ENCODE measurements at places on chromosomes 12 and 14.

- DNase-seq, result no peak
Measured at GRCh38 chr14:92391726-92392125, 68.8 kb downstream of the SLC24A4 start.

- no peak for DNase-seq
Measured at GRCh38 chr12:41045509-41045908, 142.6 kb upstream of the PDZRN4 start.

DNA sequence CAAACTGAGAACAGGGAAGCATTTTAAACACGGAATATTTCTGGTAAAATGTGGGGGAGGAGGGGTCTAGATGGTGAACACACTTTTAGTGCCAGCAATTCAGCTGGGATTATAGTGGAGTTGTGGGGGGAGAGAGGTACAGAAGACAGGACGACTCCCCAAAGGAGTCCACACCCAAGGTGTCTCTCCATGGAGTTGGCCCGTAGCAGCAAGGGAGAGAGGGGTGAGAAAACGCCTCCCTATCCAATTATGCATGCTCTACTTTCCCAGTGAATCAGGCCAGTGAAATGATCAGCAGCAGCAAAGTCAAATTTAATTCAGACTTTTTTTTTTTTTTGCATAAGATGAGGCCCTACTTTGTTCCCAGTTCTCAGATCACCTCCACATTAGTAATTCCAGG, 38.6 kb downstream of the BTG1 start:
- no peak for DNase-seq

DNA sequence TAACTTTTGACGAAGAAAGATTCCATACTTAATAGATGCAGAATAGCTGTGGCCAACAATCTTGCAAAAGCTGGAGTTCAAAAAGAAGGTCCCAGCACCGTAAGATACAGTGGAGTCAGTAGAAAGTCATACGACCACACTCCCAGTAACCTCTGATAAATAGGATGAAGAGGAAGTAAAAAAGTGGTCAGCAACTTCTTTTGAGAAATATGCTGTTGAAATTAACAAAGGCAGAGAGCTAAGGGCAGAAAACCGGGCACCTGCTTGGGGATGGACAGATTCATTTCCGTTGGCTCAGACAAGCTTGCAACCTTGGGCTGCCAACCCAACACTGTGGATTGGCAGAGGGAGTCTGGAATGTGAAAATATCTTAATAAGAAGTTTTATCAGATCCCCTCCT, 40.0 kb downstream of the BTG1 start:
- DNase-seq, result no peak

- no peak for DNase-seq
Measured at GRCh38 chr12:10615532-10615931, 2.1 kb upstream of the MAGOHB start.

DNA sequence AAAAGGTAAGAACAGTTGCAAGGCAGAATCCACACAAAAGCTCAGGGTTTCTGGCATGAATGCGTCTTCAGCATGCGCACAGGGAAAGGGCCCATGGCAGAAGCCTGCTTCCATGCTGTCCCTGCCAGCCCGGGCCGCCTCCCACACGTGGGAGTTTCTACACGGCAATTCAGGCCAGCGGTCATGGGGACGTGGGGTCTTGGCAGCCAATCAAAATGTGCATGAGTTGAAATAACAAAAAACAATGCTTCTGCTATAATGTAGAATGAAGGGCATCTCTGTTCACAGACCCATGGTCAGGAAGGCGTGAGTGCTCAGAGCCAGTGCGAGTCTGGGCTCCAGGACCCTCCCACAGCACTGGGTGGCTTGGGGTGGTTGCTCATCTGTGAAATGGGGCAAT, 28.6 kb downstream of the AMN start:
- no peak for DNase-seq

- DNase-seq, result no peak
Measured at GRCh38 chr12:116138364-116138763, 139.1 kb downstream of the MED13L start.

DNA sequence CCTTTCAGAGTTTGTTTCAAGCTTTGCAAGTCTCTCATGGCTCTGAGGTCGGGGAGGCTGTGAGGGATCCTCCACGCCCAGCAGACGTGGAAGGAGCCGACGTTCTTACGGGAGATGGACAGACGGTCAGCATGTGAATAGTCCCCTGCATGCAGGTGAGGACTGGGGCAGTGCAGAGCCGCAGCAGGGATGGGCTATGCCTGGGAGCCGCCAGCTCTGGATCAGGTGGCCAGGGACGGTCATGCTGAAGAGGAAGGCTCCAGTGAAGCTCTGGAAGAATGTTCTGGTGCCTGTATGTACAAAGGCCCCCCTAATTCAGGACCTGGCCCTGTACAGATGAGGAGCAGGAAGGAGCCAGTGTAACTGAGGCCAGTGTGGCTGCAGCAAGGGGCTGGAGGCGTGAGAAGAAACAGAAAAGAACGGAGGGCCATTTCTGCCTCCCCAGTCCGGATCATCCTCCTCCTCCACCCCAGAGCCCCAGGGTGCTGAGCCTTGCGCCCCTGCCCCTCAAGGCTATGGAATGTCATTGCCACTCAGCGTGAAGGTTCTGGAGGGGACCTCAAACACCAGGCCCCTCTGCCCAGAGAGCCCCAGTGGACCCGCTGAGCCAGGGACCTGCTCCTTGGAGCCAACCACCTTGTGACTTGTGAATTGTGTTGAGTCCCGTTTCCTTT, 96.8 kb upstream of the DIO3 start:
- no peak for DNase-seq

GRCh38 chr12:131473261-131473660, 237.6 kb upstream of the SFSWAP start:
- no peak for DNase-seq

- no peak for DNase-seq
Measured at GRCh38 chr12:113062502-113063395, 6.2 kb downstream of the DTX1 start.

DNA sequence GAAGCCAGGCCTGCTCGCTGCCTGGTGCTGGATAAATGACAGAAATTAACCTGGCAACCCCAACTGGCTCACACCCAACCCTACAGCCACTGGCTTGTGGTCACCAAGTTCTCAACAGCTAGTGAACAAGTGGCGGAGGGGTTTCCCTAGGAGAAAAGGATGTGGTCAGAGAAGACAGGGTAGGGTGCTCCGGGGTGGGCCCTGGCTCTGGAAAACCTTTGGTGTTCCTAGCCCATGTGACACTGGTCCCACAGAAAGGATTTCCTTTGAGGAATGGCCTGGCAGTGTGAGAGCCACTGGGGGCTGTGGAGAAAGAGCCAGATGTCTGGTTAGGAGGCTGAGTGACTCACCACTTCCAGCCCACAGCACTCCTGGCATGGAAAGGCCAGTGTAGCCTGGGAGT, 8.7 kb downstream of the SYNE3 start:
- DNase-seq, result no peak
